ENCODE measurements at places on chromosomes 16 and 17.

DNA sequence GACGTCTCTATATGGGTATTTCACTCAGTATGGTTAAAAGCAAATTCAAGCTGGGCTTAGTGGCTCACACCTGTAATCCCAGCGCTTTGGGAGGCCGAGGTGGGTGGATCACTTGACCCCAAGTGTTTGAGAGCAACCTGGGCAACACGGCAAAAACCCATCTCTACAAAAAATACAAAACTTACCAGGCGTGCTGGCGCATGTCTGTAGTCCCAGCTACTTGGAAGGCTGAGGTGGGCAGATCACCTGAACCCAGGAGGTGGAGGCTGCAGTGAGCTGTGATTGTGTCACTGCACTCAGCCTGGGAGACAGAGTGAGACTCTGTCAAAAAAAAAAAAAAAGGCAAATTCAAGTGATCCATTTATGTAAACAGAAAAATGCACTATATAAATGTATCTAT, 1.3 kb upstream of the TNFRSF17 start:
- DNase-seq: no peak

DNA sequence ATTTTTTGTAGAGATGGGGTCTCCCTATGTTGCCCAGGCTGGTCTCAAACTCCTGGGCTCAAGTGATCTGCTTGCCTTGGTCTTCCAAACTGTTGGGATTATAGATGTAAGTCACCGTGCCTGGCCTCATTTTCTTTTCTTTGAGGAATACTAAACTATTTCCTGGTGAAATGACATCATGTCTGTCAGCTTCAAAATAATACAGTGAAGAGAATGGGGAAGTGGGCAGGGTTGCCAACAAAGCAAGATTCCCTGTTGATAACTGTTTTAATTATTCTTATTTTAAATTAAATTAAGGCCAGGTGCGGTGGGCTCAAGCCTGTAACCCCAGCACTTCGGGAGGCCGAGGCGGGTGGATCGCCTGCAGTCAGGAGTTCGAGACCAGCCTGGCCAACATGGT, 21.1 kb downstream of the PIPOX start:
- no peak for DNase-seq

GRCh38 chr16:66705790-66706505, 9.4 kb upstream of the CMTM4 start:
- DNase-seq: no peak

- DNase-seq: no peak
Measured at GRCh38 chr17:76376318-76377133, 7.9 kb upstream of the SPHK1 start.

DNA sequence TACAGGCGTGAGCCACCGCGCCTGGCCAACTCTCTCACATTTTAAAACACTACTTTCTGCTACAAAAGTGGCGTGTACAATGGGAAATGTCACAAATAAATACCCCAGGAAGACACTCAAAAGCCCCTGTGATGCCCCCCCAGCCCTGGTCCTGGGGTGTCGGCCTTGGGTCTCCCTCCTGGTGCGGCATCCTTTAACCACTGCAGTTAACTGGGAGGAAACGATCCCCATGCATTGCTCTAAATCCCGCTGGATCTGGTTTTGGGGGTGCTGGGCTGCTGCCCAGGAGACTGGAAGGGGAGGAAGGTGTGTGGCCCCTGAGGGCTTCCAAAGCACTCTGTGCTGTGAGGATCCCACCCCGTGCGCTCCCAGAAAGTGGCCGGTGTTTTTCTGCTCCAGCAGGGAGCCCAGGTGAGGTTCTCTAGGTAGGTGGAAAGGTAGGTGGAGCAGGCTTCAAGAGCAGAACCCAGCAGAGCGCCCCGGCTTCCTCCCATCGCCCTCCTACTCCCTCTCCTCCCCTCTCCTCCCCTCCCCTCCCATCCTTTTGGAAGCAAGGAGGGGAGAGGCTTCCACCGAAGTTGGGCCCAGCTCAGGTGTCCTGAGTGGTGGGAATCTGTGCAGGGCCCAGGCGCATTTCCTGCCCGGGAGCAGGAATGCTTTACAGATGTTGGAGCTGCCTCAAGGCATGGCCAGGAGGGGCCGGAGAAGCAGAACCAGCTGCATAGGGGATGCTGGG, 363.3 kb downstream of the SEC14L1 start:
- DNase-seq: no peak

- no peak for DNase-seq
Measured at GRCh38 chr17:13002761-13003453, 14.9 kb downstream of the ELAC2 start.

GRCh38 chr17:39671651-39672521, 3.6 kb downstream of the PNMT start:
- no peak for DNase-seq

DNA sequence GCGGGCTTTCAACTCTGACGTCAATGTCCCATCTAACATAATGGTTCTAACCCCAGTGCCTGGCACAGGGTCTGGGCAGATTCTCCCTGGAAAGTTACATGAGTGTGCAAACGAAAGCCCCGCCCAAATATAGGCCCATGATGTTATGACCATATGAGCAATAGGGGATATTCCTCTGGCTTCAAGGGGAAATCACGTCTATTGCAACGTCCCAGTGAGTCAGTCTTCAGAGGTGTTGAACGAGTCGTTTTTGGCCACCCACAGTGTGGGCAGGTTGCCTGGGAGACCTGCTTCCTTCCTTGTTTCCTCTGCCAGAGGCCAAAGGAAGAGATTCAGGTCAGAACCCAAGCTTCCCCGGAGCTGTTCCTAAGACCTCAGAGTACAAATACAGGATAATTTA, 30.3 kb downstream of the PIK3R5 start:
- no peak for DNase-seq

DNA sequence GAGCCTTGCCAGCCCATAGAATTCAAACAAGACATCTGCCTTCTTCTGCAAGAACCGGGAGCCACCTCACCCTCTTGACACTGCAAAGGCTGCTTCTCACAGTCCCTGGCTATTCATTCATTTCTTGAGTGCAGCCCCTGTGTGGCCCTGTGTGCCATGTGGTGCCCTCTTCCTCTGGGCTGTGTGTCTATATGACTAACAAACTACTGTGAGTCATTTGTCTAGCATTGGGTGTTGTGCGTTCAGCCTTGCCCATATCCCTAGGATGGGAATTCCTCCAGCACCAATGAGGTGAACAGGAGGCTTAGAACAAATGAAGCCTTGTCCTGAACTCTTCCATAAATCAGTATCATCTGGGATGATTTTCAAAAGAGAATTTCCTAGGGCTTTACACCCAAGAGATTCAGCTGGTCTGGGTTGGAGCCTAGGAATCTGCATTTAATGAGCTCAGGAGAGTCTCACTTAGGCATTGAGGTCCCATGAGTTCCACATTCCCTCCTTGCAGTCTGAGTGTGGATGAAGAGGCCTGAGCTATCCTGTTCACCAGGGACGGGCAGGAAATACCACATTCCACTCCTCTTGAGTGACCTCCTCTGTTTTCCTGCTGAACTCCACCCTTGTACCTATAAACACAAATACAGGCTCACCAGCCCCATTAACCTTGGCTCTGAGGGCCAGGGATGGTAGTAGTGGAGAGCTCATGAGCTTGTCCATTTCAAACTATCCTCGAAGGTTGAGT, 308.7 kb upstream of the N4BP1 start:
- no peak for DNase-seq

- no peak for DNase-seq
Measured at GRCh38 chr17:32452281-32452680, 8.0 kb downstream of the PSMD11 start.

DNA sequence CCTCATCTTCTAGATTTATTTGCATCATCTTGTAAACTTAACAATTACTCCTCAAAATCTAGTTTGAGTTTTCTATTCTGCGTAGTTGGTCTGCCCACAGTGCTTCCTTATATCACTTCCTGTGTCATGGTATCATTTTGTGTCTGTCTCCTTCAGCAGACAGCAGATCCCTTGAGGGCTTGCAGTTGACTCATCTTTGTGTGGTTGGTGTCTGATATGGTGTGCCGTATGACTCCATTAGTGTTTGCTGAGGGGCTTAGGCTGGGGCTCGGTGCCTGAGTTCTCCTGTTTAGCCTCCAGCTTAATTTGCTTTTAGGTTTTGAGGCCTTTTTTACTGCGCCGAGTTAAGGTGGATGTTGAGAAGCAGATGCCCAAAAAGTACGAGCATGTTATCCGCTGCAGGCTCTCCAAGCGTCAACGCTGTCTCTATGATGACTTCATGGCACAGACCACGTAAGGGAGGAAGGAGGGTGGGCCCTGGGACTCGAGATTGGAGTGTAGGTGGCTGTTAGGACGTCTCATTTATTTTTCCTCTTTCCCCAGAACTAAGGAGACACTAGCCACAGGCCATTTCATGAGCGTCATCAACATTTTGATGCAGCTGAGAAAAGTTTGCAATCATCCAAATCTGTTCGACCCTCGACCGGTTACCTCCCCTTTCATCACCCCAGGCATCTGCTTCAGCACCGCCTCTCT, 16.9 kb downstream of the SRCAP start:
- DNase-seq: peak; percentile 28

GRCh38 chr17:81011951-81012350, 20.3 kb downstream of the CHMP6 start:
- DNase-seq: no peak

DNA sequence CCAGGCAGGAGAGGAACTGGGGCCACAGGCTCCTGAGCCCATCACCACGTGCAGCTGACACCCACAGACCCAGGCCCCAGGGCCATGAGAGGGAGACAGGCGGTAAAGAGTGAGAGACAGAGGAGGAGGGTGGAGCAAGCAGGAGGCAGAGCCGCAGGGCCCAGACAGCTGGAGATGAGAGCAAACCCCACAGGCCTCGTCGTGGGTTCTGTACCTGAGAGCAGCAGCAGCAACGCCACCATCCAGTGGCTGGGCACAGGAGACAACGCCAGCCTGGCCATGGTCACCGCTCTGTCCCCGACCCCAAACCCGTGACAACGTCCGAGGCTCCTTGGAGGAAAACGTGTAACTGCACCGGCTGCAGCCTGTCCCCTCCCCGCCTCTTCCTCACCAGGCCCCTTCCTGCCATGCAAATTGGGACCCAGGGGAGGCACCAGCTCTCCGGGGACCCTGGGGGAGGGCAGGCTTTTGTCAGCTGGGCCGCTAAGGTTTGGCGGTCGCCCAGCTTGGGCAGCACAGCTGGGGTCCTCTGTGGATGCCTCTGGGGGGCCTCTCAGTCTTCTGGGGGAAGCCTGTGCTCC, at the start of gene CD79B:
CD79B (minus strand) TSS at position 351 of the 581 bp plus-strand sequence; CDS start at position 281, 70 bp downstream.
- DNase-seq: peak; percentile 22

GRCh38 chr17:74769266-74769855, 6.8 kb downstream of the NAT9 start:
- DNase-seq: no peak

DNA sequence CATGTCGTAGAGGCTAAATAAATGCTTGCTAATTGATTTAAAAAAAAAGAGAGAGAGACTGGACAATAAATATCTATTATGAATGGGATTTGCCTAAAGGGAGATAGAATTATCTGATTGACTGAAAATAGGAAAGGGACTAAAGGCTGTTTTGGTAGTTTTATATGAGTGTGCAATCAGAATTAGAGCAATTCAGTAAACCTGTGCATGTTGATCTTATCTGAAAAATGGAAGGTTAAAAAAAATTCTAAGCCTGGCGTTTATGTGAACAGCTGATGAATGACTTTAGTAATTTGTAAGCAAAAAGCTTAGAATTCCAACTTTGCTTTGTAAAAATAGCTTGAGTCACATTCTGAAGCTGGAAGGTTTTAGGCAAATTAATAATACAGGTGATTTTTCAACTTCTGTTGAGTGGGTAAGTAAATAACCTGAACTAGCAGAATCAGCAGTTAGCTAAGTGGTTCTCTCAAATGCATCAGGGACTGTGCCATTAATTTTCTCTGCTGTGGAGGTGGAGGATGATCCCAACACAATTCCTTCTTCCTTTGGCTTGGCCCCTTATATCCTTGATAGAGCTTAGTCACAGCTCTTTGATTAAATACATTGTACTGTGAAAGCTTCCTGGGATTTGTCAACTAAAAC, 254.4 kb downstream of the PHKB start:
- no peak for DNase-seq

- no peak for DNase-seq
Measured at GRCh38 chr16:85170590-85171003, 58.3 kb upstream of the CIBAR2 start.

GRCh38 chr16:16018705-16019104, 69.3 kb downstream of the ABCC1 start:
- DNase-seq: no peak

DNA sequence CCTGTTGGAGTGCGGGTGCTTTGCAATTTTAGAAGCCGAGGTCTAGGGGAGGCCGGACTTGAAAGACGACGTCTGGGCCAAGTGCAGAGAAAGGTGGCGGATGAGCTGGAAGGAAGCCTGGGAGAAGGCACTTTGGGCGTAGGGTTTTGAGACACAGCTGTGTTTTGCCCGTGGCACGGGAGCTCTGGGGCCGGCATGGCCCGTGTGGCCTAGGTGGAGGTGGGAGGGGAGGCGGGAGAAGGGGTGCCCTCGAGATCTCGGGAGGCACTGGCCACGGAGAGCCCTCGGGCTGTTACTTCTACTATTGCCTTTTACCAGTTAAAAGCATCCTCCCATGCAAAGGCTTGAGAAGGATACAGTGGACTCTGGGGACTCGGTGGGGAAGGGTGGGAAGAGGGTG, 161.9 kb downstream of the FOXL1 start:
- no peak for DNase-seq

GRCh38 chr17:41153856-41154255, 4.2 kb upstream of the KRTAP4-5 start:
- DNase-seq: no peak

GRCh38 chr17:6648181-6648580, 3.2 kb downstream of the MED31 start:
- no peak for DNase-seq

DNA sequence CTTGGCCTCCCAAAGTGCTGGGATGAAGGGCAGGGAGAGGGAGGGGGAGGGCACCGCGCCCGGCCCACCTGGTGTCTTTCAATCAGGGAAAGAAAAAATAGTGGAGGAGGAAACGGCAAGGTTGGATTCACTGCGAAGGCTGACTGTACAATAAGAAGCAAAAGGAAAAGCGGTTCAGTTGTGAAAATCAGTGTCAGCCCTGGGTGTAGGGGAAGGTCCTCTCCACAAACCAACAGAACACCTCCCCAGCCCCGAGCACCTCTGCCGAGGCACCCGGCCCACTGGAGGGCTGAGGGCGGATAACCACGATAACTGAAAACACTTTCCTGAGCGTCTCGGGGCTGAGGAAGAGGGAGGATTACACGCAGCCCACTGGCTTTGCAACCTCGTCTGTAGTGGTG, 1.4 kb upstream of the SPG7 start:
- peak; percentile 17 for DNase-seq

DNA sequence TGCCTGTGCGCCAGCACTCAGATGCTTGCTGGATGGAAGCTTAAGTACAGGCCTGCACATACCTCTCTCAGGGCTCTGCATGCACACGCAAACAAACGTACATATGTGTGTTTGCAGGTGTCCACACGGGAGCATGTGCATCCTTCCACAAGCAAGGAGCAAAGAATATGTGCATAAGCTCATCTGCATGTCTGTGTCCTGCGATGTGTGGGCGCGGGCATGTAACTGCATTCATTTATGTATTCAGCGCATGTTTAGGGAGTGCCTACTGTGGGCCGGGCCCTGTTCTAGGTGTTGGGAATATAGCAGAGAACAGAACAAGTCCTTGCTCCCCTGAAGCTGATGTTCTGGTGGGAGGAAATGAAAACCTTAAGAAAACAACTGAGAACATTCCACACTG, 13.7 kb downstream of the TRPV2 start:
- no peak for DNase-seq

GRCh38 chr16:70749681-70750601, 51.0 kb downstream of the VAC14 start:
- DNase-seq: no peak

GRCh38 chr16:75342308-75342811, 90.9 kb upstream of the BCAR1 start:
- DNase-seq: no peak

Measured in activated T-helper 1 cell treated with anti-CD3 and anti-CD28 coated beads, Interleukin-12 subunit alpha, Interleukin-12 subunit beta, Interleukin-2, Interleukin-4 antibody, amounts not matched to agents 30 ng/mL and 10 ng/mL and 1 ng/mL, durations not matched to agents 14 hours and 24 hours and 36 hours (primary cell).